ENCODE measurements at places on chromosomes 4 and X.
A peak's percentile ranks its signal among the peaks of the same experiment; 100 is the strongest.

DNA sequence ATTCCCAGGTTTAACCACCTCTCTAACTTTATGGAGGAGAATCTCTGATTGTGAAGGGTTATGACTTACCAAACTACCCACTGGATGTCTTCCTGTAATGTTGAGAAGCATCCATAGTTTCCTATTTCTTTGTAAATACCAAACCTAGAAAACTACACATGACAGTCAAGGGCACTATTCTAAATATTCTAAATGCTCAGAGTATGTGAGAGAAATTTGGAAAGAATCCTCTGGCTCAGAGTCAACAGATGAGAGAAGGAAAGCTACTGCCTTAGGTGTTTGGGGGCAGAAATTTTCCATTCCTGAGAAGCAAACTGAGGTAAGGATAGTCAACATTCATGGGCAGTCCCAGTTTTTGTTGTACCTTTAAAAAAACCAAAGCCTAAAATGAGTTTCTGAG, 155.8 kb downstream of the KCNIP4 start:
- DNase-seq = no peak

- no peak for DNase-seq
These were observed 12.7 kb downstream of the WFS1 start for GRCh38 chr4:6282314-6282771.

DNA sequence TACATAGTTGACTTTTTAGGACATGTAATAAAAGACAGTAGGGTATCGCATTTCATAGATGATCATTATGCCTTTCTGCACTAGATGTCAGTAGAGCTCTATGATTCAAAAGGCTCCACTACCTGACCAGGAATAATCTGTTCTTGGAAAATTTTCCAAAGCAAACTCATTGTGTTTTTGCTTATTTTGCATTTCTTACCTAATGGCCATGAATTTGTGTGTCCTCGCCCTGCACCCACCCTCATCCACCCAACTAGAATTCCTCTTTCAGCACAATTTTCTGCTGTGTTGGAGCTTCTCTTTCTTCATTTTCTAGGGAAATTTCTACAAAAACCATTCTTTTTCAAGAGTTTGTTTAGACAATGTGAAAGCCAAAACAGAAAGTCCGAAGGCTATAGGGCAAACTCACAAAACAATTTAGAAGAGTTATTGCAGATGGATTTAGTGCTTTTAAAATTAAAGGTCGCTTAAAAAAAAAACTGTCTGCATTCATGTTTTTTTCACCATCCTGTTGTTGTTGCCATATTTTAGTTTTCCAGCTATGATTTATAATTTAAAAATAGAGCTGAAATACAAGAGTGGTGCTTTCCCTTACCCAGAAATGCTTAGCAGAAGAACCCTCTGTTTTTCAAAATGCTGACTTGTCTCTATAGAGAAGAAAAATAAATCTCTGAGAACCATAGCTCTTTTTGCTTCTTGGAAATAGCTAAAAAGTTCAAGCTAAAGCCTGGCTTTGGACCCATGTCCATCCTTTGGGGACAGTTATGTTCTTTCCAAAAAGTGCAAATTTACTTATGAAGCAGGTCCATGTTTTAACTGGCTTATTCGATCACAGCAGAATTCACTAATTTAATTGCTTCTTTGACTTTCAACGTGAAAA, 183.7 kb downstream of the SPATA18 start:
- DNase-seq = no peak

DNA sequence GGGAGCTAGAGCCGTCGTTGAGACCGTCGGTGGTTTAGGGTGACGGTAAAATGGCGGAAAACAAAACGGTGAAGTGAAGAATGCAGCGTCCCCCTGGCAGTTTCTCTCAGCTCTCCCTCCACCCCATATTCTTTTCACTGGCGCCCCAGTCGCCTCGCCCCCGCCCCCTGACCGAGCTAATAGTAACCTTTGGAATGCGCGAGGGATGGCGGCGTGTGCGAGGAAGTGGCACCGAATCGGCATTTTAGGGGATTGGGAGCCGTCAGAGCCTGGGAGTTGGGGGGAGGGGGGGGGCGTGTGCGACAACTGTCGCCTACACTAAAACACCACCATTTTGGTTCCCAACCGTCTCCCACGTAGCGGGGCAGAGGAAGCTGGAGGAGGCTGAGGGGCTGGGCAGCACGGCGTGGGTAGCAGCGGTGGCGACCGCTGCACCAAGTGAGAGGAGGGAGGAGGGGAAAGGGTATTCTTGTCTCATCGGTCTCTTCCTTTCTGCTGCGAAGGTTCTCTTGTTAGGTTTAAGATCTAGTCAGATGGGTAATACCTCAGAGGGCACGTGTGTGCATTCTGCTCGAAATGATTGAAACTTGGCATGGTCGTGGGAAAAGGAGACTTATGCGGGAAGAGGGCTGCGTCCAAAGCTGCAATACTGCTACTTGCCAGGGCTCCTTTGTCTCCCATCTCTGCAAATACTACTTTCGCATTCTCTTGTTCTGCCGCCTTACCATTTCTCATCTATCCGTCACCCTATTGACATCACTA, 840 bp downstream of the ZNF711 start:
- peak; percentile 2 for DNase-seq

All from T-helper 2 cell (primary cell).